CMK (cell line): ENCODE measurements at places on chromosomes 7 and 10.

- no peak for DNase-seq
Measured at GRCh38 chr7:81268551-81268950, 349.7 kb upstream of the SEMA3C start.

- DNase-seq: no peak
Measured at GRCh38 chr7:70044064-70044463, 445.8 kb downstream of the AUTS2 start.

DNA sequence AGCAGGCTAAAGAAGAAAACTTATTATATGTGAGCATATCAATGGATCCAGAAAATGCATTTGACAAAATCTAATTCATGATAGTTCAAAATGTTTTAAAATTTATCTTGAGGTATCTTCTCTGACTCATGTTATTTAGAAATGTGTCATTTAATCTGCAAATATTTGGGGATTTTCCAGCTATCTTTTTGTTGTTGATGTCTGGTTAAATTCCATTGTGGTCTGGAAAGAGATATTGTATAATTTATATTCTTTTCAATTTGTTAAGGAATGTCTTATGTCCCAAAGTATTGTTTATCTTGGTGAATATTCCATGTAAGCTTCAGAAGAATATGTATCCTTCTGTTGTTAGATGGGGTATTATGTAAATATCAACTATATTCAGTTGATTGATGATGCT lies 942.5 kb downstream of the KCNMA1 start:
- no peak for DNase-seq

DNA sequence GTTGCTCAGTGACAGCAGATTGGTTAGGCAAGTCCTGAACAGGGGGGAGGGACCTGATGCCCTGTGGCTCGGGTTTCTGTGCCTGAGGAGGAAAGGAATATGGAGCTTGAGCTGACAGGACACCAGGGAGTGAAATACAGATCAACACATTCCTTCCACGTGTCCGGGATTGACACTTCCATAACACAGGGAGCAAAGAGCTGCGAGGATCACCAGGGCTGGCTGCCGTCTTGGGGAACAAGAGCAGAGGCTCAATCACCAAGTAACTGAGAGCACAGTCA lies 36.7 kb upstream of the EFCAB10 start:
- no peak for DNase-seq

GRCh38 chr10:71893920-71894319 lies 42.9 kb upstream of the PSAP start:
- peak; percentile 84 for DNase-seq

- DNase-seq: no peak
Measured at GRCh38 chr7:100875356-100875751, 451 bp downstream of the SRRT start.

GRCh38 chr7:156691764-156692163 lies 51.2 kb downstream of the RNF32 start:
- DNase-seq: no peak
